Activated CD8-positive, alpha-beta memory T cell treated with anti-CD3 and anti-CD28 coated beads, Interleukin-2, amount 50 U/mL, for 4 hours (primary cell): ENCODE measurements at places on chromosomes 5 and 9.
A peak's percentile ranks its signal among the peaks of the same experiment; 100 is the strongest.

GRCh38 chr5:153952893-153953292 lies 85.8 kb downstream of the FAM114A2 start:
- DNase-seq = no peak

GRCh38 chr9:97628668-97629067 lies 4.5 kb downstream of the TSTD2 start:
- DNase-seq = no peak

GRCh38 chr5:169880012-169880663 lies 100.2 kb downstream of the INSYN2B start:
- DNase-seq = no peak

GRCh38 chr5:109700516-109701153 lies 10.9 kb downstream of the MAN2A1 start:
- no peak for DNase-seq

DNA sequence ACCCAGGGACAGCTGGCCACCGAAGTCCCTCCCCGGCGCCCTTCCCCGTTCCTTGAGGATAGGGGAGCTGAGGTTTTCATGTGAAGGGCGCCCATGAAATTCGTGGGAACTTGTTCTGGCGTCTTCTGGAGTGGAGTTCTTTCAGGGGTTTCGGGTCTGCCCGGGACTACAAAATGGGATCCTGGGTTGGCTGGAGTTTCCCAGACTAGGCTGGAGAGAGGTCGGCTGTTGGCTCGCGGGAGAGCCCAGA lies 3.6 kb upstream of the RGMB start:
- no peak for DNase-seq

GRCh38 chr9:112881331-112881730 lies 9.3 kb downstream of the SLC46A2 start:
- DNase-seq = no peak

- DNase-seq = no peak
Measured at GRCh38 chr5:136629125-136629792, 263.9 kb upstream of the TRPC7 start.

- no peak for DNase-seq
Measured at GRCh38 chr5:156367597-156367996, 40.6 kb downstream of the SGCD start.

DNA sequence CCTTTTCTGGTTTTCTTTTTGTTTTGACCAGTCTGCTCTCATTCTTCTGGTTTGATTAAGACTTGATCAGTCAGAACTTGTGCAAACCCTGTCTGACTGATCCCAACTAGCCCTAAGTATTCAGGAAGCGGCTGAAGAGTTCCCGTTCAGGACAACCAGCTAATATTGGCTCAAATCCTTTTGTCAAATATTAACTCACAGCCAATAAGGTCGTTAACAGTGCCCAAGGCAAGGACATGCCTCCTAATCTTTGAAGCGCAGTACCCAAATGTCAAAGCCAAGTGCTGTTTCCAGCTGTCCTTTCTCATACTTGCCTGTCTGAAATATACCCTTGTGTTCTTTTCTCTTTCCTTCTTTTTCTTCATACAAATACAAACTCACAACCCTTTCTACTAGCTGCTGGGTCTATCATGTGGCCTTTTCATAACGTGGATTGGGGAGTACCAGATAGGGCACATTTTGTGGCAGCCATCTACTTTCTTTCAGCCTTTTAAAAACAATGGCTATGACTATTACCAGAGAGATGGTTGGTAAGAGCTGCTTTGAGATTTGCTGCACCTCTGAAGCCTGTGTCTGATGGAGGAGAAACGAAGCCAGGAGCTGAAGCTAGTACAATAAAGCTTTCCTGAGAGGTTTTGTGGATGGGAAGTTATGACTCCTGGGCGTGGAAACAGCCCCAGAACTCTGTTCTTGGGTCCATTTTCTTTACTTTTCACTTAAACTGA lies 266.4 kb upstream of the ZNF608 start:
- no peak for DNase-seq

DNA sequence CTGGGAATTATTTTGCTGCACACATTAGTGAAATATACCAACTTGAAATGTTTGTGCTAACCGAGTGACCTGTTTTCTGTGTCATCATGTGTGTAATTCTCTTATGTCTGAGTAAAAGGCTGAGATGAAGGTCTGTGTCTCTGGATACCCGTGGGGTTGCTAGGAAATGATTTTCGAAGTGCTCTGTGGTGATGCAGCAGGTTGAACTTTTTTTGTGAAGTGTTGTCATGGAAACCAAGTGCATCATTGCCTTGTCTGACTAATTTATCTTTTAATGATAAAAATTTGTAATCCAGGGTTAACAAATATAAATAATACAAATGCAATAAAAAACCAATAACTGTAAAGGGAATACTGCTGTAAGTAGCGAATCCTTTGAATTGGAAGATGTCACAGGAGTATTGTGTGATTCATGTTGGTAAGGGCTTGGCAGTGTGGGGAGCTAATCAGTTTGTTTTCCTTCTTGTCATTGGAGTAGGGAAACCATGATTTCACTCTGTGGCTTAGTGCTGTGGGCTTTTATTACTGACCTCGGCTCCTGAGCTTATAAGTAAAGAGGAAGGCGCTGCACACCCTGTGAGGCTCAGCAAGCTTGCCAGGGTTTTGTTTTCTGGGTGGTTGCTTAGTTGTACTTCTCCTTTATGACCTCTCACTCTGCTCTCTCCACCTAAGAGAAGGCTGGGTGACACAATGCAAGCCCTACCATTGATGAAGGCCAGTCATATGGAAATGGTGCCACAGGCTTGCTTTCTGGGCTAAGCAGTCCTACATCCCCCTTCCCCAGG lies 22.3 kb downstream of the PDE8B start:
- DNase-seq = no peak

GRCh38 chr5:16899171-16899570 lies 36.9 kb downstream of the MYO10 start:
- DNase-seq = no peak

DNA sequence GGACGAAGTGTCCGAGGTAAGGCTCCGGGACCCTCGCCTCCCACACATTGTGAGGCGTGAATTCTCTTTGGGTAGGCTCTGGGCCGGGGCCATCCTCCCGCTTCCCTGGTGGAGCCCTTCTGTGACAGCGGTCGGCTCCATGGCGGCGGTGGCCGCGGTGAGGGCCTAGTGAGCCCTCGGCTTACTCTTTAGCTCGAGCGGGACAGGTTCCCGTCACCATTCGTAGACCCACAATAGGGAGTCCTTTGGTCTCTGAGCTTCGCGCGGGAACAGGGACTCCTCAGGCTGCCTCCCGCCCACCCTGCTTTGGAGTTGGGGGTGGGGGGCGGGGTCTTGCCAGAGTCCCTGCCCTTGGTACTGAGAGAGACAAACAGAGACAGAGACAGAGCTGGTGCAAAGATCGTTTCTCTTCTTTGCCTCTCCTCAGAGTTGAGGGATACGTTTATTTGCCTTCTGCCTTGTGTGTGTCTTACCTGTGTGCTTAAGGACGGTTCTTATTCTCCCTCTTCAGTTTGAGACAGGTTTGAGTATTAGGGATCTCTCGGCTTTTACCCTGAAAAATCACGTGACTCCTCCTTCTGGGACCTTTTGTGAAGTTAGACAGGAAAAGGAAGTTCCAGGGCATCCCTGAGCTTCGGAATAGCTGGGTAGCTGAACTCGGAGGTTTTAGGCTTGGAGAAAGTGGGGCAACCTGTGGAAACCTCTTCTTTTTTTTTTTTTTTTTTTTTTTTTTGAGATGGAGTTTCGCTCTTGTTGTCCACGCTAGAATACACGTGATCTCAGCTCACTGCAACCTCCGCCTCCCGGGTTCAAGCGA lies 833 bp downstream of the ANKHD1 start:
- DNase-seq = peak; percentile 42

DNA sequence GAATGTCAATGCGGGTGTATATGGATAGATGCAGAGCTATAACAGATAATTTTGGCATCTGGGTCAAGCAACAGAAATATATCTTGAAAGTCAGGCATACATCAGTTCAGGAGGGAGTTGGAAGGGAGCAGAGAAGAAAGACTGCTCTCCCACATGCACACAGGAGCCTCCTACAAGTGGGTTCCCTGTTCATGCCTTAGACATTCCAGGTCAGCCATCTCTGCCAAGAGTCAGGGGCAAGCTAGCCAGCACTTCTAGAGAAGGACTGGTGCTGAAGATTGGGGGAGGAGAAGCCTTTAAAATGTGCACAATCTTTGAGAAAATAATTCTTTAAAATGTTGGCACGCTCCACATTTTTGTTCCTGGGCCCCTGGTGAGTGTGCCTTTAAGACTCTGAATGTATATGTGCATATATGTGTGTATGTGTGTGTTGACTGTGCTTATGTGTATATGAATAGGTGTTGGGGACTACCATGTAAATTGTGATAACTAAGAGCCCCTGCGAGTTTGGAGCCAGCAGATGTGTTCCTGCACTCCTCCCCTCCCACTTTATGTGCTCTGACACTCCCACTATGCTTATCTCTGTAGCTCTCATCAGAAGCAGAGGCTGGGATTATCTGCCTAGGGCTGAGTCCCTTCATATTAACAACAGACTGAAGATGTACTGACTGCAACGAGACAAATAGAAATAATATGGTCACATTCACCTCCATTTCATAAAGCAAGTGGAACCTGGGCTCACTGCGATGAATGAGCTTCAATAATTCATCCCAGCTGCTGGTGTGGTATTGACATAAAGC lies 21.5 kb upstream of the DELE1 start:
- no peak for DNase-seq

GRCh38 chr5:139275956-139276355 lies 17.6 kb upstream of the MATR3 start:
- DNase-seq = no peak

DNA sequence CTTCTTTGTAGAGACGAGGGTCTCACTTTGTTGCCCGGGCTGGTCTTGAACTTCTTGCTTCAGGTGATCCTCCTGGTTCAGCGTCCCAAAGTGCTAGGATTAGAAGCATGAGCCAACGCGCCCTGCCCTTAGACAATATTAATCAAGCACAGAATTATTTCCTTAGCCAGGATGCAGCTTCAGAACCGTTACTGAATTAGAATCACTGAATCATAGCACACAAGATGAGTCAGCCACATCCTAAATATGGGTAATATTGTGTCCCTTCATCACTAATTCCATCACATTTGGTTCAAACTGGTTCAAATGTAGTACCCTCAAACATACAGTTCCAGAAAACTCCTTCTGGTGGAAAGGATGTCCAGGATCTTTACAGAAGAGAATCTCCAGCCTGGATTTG lies 82.7 kb downstream of the BNC2 start:
- DNase-seq = no peak

DNA sequence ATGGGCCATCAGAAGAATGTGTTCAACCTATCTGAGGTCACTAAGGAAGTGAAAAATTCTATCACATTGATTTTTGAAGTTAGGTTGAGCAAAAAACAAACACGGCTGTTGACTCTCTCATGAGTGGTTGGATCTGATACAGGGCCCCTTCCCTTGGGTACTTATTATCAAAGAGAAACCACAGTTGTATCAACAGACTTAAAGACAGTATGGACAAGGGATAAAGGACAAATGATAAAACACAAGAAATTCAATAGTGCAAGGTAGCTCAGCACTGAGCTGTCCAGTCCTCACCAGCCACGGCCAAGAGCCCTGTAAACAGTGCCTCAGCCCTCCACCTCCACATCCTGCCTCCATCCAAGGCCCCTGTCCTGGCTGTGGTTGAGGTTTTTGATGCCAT lies 86.9 kb downstream of the UBE2QL1 start:
- no peak for DNase-seq

DNA sequence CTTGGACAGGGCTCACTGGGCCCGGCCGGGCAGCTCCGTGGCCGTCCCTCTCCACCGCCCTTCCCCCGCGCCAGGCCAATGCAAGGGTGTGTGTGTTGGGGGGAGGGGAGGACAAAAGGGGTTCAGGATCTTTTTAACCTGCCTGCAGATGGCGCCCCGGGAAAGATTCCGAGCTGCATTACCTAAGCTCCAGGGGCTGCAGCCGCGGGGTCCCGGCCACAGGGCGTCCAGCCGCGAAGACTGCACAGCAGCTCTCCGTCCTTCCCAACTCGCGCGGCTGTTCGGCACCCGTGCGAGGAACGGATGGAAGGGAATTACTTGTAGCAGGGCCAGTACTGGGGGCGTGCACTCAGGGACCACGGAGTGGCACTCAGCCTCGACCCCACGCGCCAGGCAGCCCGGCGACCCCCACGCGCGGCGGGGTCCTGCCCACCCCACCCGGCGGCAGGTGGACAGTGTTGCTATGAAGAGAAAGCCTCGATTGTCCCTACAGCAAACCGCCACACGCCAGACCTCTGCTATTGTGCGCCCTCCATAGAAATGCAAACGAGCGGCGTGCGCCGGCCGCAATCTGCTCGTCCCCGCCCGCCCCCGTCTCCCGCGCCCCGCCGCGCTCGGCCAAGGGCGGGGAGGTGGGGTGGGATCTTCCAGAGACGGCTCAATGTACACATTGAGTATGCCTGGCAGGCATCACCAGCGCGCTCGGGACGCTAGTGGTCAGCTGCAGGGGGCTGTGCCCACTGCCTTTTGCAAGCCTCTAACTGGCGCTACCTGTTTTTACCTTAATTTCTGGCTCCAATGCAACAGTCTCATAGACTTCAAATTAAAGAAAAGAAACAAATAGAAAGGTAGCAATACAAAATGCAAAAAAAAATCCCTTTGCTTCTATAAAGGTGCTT lies 796 bp upstream of the GADD45G start:
- peak; percentile 21 for DNase-seq

DNA sequence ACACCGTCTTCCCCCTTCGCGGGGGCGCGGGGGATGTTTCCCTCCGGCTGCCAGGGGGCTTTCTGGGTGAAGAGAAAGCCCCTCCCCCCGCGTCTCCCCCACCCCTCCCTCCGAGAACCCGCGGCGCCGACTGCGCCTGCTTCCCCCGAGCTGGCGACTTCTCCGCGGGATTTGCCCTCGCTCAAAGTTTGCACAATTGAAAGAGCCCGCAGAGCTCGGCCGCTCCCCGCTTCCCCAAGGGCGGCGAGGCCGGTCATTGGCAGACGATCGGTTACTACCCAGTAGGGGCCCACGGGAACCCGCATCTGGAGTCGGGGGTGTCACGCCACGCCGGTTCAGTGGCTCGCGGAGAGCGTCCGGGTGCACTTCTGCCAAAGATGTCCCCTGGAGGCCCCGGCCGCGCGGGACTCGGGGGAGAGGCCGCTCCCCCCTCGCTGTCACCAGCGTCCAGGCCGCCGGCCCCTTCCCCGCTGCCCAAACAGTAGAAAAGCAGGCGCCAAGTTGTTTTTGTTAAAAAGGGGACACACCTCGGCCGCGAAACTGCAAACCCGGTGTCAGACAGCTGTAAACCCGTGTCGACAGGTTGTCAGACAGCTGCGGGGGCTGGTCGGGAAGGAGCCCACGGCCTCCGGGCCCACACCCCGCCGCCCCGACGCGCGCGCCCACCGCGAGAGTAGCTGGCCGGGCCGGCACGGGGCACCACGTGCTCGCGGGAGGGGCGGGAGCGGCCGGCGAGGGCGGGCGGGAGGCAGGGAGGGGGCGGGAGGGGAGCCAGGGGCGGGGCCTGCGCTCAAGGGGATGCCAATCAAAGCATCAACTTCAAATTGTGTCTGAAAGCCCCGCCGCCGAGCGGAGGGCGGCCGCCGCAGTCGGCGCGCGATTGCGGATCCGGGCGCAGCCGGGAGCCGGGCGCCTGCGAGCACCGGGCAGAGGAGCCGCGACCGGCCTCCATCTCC lies at the start of gene IRX1:
Gene IRX1, plus strand, starts transcription at position 827 of the 956 bp plus-strand sequence. CDS start 274 bp downstream, outside the sequence.
- no peak for DNase-seq

DNA sequence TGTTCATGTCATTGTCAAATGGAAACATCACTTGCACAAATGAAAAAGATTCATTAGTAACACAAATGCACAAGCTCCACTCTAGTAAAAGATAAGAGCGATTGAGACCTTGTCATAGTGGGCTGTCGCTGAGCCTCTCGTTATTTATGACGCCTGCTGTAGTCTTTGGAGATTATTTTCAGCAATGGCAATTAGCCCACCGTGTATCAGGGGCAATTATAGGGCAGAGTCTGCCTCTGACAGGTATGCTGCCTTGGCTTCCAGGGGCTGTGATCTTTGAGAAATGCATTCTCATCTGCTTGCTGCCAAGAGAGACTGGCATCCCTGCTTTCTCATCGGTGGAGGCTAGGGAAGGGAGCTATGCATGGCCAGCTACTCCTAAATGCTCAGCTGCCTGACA lies 426.8 kb upstream of the CLINT1 start:
- DNase-seq = no peak
